Stimulated activated CD4-positive, alpha-beta T cell treated with anti-CD3 and anti-CD28 coated beads, Interleukin-15, amount 100 ng/mL, for 1 hour (primary cell): ENCODE measurements at places on chromosomes 6 and 20.

GRCh38 chr20:58099291-58099935 is 129.0 kb downstream of the ANKRD60 start:
- no peak for DNase-seq

DNA sequence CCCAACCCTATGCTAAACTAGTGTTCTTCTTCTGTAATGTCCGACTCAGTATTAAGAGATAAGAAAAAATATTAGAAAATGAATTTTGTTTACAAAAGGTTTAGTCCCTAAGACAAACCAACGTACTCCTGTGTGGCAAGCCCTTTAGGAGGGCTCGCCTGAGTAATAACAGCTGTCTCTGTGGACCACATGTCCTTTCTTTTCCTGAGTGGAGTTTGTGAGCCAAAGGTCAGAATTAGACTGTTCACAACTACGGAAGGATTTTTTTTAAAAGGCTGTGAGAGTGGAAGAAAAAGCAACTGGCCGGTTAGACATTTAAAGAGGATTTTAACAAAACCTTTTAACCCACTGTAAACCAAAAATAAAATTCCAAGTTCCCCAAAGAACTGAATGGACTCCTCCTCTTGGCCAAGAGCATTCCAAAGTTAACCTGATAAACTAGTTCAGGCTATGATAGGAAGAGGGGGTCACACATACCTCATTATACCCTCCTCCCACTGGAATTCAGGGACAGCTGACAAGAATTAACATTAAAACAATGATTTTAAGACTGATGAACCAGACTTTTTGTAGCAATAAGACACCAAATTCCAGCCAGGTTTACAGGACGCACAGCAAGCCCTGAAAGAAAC is 43.5 kb downstream of the FAM184A start:
- no peak for DNase-seq

DNA sequence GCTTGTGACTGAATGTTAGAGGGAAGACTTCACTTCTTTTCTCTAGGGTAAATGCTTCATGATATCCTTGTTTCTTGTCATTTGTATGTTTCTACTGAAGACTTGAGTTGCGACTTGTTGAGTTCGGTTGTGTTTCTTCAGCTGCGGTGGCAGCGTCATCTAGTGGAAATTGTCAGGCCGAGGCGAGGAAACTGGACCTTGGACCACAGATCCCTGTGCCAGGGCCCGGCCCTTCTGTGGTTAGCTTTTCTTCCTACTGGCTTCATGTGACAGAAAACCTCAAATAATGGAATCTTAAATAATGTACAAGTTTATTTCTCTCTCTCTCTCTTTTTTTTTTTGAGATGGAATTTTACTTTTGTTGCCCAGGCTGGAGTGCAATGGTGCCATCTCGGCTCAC is 12.4 kb downstream of the MTHFD1L start:
- no peak for DNase-seq

DNA sequence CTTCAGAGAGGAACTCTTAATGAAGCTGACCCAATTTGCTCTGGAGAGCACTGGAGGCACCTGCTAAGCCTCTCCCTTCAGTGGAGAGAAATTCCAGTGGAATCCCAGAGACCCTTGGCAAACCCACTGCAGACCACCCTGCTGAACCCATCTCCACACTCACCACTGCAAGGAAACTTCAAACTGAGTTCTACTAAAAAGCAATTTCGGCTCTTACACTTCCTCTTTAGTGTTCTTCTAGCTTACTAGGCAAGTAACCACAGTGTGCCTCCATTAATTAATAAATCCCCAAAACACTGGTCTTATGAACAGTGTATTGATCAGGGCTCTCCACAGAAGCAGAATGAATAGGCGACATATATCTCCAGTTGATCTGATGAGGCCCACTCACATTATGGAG is 43.0 kb upstream of the HLA-E start:
- DNase-seq: no peak

- no peak for DNase-seq
Measured at GRCh38 chr6:114556846-114557488, 214.1 kb upstream of the HS3ST5 start.

DNA sequence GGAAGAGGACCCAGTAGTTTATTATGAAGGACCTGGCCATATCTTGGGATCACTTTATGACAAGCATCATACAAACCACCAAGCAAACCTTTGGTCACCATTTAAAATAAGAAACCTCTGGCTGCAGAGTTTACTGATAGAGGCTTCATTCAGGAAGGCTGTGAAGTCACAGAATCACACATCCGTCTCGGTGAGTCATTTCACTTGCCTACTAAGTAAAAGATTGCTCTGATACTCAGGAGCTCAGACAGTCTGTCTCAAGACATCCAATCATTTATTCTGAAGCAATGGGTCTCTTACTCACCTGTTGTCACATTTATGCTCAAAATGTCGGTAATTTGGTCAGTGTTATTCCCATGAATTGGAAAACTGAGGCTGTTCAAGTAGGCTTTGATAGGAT is 33.7 kb downstream of the ADGRF5 start:
- DNase-seq: no peak

DNA sequence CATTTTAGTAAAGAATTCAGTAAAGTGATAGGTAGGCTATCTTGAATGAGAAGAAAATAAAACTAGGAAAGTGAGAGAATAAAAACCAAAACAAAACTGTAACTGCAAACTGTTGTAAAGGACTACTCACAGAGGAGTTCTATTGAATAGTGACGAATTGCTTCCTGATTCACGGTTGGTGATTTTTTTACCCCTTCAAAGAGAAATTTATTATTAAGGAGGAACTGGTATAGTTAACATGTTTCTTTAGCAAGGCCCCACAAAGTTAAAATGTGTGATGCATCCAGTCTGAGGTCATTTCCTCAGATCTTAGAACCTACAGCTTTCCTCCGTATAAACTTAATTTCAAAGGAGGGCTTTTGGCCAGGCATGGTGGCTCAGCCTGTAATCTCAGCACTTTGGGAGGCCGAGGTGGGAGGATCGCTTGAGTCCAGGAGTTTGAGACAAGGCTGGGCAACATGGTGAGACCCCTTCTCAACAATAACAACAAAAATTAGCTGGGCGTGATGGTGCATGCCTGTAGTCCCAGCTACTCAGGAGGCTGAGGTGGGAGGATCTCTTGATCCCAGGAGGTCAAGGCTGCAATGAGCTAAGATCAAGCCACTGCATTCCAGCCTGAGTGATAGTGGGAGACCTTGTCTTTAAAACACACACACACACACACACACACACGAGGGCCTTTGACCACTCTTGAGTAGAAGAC is 8.3 kb downstream of the PRDM1 start:
- DNase-seq: no peak

GRCh38 chr20:59559024-59559817 is 45.1 kb upstream of the PHACTR3 start:
- DNase-seq: no peak

DNA sequence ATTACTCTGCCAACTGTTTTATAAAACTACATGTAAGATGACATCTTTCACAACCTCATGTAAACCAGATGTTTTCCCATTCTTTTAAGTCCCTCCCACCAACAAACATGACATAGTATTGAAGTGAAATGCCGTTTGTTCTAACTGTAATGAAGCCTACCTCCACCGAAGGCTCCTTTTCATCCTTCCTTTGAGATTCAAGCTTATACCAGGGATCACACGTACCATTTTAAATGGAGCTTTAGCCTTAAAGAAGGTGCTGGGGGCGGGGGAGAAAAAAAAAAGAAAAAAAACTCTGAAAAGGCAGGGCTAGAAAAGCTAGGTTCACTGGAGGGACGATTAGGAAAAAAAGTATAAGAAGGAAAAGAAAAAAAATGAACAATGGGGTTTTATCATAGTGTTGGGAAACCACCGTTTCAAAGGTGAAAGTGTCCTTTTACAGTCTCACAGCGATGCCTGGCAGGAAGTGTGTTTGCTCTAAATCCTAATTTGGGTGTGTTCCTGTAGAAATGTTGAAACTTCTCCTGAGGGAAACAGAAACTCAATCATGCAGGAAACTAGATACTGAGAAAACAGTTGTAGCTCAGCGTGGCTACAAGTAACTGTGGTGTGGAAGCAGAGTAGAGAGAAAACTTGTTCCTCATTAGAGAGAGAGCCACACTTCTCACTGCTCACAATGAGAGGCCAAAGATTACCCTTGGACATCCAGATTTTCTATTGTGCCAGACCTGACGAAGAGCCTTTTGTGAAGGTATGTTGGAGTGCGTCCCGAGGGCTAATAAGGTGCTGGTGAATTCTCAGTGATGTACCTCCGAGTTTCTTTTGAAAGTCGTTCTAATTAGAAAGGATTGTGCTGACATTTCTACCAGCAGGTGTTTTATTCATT is 37.6 kb upstream of the HINT3 start:
- peak; percentile 6 for DNase-seq

DNA sequence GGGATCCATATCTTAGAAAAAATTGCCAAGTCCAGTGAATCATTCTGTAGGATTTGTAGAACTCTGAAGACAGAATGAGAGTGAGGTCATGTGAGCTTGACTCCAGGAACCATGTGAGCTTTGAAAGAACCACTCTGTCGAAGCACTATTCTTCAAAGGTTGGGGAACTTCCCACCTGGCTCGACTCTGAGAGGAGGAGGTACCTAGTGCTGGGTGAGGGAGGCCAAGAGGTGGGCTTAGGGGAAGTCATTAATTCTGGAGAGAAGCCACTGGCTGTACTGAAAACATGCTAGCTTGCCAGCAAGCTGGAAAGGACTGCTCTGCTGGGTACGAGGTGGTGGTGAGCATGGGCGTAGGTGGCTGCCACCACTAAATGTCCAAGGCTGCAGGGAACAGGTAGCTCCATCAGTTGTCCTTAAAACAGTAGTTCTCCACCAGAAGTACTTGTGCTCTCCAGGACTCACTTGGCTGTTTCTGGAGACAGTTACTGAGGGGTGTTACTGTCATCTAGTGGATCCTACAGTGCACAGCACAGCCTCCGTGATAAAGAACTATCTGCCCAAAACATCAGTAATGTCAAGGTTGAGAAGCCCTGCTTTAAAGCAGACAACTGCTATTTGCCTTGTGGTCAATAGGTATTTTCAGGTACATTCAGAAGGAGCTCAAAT is 34.7 kb upstream of the SYNJ2 start:
- DNase-seq: no peak

- DNase-seq: no peak
Measured at GRCh38 chr6:111381728-111382127, 101.3 kb downstream of the REV3L start.
